Hair follicle dermal papilla cell (primary cell): ENCODE measurements at places on chromosomes 1 and 21. TPM values are rescaled to one million over a fixed set of nuclear protein-coding genes. Genes with fewer than 3 reads are reported as not detected.

Gene S100A9
- total RNA-seq, result 0.49 TPM in 1 of 2 replicates, not detected in the other

Gene FAM76A
- total RNA-seq, result 25.6 and 28.7 TPM in 2 replicates

Gene RNU5D-1
- total RNA-seq, result not detected in 2 replicates

Gene CHRM3
- total RNA-seq, result 0.16 and 0.24 TPM in 2 replicates

Gene GPR25
- total RNA-seq, result not detected in 2 replicates

Gene SLC1A7
- total RNA-seq, result 0.24 TPM in 1 of 2 replicates, not detected in the other

Gene DRAXIN
- total RNA-seq, result under 0.01 TPM in 1 of 2 replicates, not detected in the other

Gene ANGEL2
- 60.5 and 62.8 TPM in 2 replicates for total RNA-seq

Gene LYPD8
- total RNA-seq, result not detected in 2 replicates

Gene OR4F29
- total RNA-seq, result 0.32 TPM in 1 of 2 replicates, not detected in the other

Gene C2CD2
- 14.9 and 21.9 TPM in 2 replicates for total RNA-seq

Gene CD53
- not detected in 2 replicates for total RNA-seq

Gene ACKR1
- not detected in 2 replicates for total RNA-seq

Gene FCRL2
- total RNA-seq, result not detected in 2 replicates

Gene RAB42
- total RNA-seq, result 14.6 and 15.9 TPM in 2 replicates

Gene RNASEL
- 8.7 and 10.7 TPM in 2 replicates for total RNA-seq

Gene LCE3D
- total RNA-seq, result not detected in 2 replicates

Gene RAB3B
- total RNA-seq, result 20.4 and 30.6 TPM in 2 replicates

Gene SPRR1A
- not detected in 2 replicates for total RNA-seq

Gene S100A7A
- not detected in 2 replicates for total RNA-seq

Gene SH2D5
- total RNA-seq, result 2.1 and 4.9 TPM in 2 replicates

Gene KRTAP7-1
- total RNA-seq, result not detected in 2 replicates

Gene CCDC27
- total RNA-seq, result not detected in 2 replicates

Gene C4BPA
- total RNA-seq, result not detected in 2 replicates

Gene GNAI3
- total RNA-seq, result 12.9 and 14.3 TPM in 2 replicates

Gene FGR
- 0.49 and 0.61 TPM in 2 replicates for total RNA-seq

Gene CA6
- not detected in 2 replicates for total RNA-seq

Gene AMY2A
- total RNA-seq, result not detected in 2 replicates

Gene PPM1J
- 1.3 and 1.6 TPM in 2 replicates for total RNA-seq

Gene SH2D2A
- total RNA-seq, result 0.32 and 0.61 TPM in 2 replicates

Gene TFF2
- not detected in 2 replicates for total RNA-seq

Gene CYP4X1
- not detected in 2 replicates for total RNA-seq

Gene ESPN
- total RNA-seq, result not detected in 2 replicates

Gene SEMA4A
- 0.97 and 3.2 TPM in 2 replicates for total RNA-seq

Gene CFHR2
- total RNA-seq, result not detected in 2 replicates

Gene TMEM35B
- 24.2 and 27.8 TPM in 2 replicates for total RNA-seq

Gene ADAMTS1
- total RNA-seq, result 102 and 111 TPM in 2 replicates
